AG08395 (cell line): ENCODE measurements at places on chromosomes 5 and 9.

DNA sequence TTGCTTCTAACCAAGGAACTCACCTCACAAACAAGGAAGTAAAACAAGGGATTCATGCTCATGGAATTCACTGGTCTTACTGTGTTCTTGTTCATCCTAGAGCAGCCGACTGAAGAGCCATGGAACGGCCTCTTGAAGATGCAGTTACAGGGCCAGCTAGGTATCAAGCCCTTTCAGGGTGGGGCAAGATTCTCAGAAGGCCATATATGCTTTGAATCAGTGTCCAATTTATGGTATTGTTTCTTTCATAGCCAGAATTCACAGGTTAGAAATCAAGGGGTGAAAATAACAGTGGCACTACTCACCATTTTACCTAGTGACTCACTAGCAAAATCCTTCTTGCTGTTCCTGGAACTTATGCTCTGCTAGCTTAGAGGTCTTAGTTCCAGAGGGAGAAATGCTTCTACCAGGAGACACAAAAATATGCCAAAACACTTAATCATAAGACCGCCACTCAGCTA is 159.5 kb upstream of the CDH10 start:
- DNase-seq: peak; percentile 29

GRCh38 chr9:125325826-125326225 is 64.2 kb downstream of the GAPVD1 start:
- no peak for DNase-seq

GRCh38 chr5:15008476-15008875 is 136.9 kb upstream of the ANKH start:
- peak; percentile 93 for DNase-seq

GRCh38 chr9:23153058-23153457 is 673.0 kb downstream of the ELAVL2 start:
- no peak for DNase-seq

DNA sequence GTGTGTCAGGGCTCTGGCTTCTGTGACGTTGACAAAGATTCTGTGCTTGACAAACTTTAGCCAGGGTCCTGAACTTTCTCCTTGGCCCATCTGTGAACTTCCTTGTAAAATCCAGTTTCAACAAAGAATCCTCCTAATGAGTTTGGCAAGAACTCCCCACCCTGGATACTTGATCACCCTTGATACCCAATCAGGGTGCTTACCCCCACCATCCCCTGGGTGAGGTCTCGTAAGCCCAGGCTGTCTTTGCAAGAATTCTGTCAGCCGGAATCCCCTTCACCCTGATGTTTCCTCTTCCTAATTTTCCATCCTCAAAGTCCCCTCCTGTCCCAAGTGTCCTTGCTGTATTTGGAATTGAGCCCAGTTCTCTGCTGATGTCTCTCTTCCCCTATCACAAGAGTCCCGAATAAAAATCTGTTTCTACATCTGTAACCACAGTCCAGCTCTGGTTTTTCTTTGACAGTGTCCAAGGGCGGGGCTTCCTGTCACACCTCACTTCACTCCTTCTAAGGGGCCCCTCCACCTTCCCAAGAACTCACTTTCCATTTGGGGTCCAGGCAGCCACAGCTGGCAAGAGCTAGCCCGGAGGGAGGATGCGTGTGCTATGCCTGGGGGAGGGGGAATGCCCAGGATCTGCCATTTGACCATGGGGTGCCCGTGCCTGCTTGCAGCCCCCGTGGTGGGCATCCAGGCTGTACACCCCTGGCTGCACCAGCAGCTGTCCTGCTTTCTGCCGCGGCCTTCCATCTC is 2.7 kb upstream of the CARD19 start:
- no peak for DNase-seq

GRCh38 chr9:18707489-18708205 is 233.7 kb downstream of the ADAMTSL1 start:
- no peak for DNase-seq

GRCh38 chr5:78691084-78691960 is 42.8 kb upstream of the LHFPL2 start:
- no peak for DNase-seq

GRCh38 chr5:128673970-128674369 is 135.9 kb upstream of the FBN2 start:
- no peak for DNase-seq

DNA sequence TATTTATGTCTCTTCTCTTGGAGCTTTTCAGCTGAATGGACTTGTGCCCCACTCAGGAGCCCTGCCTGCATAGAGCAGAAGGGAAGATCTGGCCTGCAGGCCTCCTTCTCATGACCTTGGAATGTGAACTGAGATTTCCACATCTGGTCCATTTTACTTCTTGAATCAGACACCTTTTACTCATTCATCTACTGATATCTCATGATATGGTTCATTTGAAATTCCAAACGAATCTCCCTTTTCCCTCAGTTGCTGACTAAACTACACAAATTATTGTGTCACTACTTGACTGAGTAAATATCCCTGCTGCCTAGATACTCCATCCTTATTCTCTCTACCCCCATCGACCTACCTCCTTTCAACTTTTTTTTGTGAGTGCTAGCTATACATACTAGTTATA is 138.7 kb downstream of the PLCXD3 start:
- peak; percentile 2 for DNase-seq

DNA sequence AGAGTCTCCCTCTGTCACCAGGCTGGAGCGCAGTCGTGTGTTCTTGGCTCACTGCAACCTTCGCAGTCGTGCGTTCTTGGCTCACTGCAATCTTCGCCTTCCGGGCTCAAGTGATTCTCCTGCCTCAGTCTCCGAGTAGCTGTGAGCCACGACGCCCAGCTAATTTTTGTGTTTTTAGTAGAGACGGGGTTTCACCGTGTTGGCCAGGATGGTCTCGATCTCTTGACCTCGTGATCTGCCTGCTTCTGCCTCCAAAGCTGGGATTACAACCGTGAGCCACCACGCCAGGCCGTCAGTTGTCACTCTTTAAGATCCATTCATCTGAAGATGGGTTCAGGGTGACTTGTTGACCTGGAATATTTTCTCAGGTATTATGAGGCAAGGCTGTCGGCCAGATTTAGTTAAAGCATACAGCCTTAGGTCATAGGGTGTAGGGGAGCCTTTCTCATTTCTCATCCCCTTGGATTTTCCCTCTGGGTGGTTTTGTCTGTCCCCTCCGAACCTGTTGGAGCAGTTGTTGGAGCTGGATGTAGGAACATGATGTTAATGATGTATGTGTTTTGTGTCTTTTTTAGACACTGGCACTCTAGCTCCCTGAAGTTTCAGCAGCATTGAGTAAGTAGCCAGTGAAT is 1.6 kb downstream of the SLC22A5 start:
- DNase-seq: no peak

DNA sequence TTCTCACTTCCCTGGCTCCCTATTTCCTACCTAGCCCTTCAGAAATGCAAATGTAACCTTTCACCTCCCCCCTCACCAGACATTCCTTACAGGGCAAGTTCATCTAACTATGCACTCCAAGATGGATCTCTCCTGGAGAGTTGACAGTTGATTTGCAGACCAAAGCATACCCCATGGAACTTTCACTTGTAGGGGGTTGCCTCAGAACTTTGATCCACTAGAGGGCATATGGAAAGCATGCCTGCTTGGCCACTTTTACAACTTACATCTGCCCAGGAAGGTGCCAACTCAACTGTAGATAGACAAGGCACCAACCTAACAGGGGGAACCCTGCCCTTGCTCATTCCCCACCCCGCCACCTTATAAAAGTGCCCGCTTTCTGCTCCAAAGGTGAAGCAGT is 187.8 kb downstream of the NXNL2 start:
- no peak for DNase-seq

DNA sequence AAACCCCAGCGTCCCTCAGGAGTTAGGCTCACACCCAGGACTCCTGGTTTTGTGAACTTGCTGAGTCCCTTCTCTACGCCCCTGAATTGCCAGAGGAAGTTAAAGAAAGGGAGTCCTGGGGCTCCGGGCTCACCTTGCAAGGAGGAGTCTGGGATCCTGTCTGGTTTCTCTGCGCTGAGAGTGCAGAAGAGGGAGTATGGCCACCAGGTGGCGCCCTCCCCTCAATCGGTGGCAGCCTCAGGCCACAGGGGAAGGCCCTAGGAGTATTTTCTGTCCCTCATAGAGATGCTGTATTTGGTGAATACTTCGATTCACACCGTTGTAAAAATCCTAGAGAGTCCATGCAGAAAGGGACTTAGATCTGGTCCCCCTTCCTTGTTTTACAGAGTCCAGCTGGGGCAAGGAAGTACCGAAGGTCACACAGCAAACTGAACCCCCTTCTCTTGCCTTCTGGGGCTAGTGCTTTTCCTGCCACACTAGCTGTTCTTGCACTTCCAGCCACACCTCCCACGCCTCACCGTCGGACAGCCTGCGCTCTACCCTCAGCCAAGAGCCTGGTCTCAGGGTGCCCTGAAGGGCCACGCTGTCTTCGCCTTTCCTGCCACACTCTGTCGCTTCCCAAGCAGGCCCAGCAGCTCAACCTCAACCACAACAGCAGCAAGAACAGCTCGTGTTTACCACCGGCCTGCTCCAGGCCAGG is 10.2 kb downstream of the HAND1 start:
- DNase-seq: peak; percentile 93

- no peak for DNase-seq
Measured at GRCh38 chr5:172530406-172530805, 76.1 kb upstream of the SH3PXD2B start.

DNA sequence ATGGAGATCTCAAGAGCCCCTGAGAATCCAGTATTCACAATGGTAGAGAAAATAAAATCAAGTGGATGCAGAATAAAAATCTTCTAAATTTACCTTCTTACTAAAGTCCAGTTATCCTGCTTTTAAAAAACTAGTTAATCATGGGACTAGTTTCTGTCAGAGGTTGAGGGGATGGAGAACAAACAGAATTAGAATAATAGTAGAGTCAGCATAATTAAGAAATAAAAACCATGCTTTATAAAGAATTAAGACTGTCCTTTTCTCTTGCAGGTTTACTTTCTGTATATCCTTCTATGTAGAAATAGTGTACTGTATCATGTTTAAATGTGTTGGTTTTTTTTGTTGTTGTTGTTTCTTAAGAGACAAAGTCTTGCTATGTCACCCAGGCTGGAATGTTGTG is 23.0 kb downstream of the ACOT12 start:
- no peak for DNase-seq

GRCh38 chr9:21677834-21678233 is 124.6 kb upstream of the MTAP start:
- peak; percentile 6 for DNase-seq

DNA sequence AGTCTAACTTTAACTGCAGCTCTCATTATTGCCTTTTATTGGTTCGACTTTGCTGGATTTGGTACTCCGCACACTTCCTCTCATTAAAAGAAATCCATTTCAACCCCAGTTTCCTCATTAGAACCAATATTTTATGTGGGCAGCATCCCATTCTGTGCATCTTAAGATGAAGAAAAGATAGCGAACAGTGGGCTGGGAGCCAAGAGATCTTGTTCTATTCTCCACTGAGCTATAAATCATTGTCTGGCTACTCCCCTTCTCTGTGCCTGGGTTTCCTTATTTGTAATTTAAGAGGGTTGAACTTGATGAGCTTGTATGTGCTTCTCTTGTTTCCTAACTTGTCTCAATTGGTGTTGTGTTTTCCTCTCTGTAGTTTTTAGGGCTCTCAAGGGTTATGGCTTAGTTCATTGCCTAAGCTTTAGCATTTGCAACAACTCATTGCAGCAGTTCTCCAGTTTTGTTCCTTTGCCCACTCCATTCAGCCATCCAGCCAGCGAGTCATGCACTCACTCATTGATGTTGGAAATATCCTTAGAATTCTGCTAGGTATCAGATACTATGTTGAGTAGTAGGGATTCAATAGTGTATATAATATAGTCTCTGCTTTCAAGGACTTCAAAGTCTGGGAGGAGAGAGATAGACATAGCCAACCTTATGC is 273.3 kb upstream of the TNC start:
- no peak for DNase-seq

GRCh38 chr9:11933926-11934325 is 759.3 kb upstream of the TYRP1 start:
- peak; percentile 17 for DNase-seq

DNA sequence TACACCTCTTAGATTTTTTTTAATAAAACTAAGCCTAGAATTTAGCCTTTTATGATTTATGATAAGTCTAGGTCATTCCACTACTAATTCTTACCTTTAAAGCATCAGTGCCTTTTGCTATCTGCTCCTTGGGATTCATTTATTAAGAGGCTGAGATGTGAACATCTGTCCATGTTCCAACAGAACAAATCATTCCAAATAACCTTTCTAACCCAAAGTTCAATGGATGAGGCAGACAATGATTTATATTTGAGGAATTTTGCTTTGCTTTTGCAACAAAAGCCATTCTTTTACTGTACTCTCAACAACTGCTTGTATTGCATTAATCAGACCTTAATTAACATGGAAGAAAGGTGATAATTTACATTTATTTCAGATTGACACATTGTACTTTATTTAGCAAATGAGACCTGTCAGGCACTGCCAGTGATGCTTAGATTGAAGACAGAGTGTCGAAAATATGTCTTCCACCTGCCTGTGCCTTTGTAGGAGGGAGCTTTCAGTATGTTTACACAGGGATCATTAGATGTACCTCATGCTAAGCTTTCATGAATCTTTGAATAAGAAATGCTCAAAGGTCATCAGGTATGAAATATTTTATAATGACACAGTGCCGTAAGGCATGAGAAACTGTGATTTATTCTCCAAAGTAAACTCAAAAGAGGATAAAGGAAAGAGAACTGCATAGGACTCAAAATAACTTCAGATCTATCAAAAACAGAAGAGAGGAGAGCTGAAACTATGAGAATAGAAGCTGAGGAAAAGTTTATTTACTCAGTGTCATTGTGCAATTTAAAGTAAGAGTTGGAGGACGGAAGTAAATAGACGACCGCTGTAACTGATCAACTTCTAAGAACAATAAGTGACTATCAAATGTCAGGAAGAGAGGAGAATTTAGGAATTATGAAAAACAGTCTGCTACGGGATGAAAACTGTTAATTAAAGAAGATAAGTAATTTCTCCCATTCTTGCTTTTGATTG is 36.7 kb upstream of the IZUMO3 start:
- DNase-seq: no peak

GRCh38 chr5:93569300-93570160 is 11.5 kb downstream of the NR2F1-AS1 start:
- DNase-seq: no peak

GRCh38 chr9:4097515-4097914 is 202.4 kb downstream of the GLIS3 start:
- DNase-seq: peak; percentile 26

DNA sequence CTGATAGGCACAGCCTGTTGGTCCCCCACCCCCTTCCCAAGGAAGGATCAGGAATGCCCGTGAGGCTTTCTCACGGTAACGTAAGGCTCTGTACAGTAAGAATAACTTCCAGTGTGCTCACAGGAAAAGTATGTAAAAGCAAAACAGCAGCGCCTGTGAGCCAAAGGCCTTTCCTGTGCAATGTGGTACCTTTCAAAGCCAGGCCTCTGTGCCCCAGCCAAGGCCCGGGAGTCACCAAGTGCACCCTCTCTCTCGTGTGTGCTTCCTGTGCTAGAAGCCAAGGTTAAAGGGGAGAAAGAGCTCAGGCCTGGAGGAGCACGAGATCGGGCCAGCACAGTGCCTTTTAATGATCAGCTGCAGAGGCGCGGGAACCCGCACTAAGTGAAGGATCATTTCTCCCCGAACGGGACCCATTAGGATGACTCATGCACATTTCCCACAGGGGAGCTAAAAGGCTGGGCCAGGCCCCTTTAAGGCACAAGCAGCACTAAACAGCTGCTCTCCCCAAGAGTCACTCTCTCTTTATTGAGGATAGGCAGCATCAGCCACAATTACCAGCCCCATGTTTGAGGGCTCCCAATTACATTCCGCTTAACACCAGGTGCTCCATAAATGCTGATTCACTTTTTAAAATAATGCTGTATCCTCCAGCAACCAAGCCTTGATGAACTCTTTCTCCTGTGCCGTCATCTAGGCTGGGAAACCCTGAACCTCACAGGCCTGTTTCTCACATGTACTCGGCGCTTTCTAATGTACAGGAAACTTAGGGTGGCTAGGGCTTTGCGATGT is 42.8 kb downstream of the SHB start:
- peak; percentile 81 for DNase-seq
